ENCODE measurements at places on chromosomes 7 and 10.

DNA sequence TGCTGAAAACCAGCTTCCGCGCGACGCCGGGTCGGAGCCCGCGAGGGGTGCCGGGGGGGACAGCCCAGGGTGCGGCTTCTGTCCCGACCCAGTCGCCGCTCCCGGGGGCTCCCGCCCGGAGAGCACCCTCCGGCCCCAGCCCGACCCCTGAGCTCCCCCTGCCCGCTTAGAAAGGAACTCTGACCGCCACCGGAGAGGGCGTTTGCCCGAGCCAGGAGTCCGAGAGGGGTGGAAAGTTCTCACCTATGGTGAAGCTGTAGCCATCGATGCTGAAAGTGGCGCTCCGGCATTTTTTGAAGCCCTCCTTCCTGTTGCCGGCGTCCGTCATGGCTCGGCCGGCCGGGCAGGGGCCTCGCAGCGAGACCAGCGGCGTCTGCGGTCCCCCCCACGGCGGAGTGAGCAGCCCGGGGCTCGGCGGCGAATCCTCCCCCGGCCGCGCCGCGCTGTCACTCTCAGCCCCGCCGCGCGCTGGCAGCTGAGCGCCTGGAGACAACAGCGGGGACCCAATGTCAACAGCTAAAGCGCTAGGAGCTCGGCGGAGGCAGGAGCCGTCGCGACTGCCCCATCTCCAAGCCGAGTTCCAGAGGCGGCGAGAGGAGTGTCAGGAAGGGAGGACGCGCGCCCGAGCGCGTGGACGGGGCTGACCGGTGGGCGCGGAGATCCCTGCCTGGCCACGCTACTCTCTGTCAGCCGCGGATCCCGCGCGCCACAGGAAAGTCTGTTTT, 191.6 kb downstream of the LSM5 start:
- DNase-seq, result no peak

DNA sequence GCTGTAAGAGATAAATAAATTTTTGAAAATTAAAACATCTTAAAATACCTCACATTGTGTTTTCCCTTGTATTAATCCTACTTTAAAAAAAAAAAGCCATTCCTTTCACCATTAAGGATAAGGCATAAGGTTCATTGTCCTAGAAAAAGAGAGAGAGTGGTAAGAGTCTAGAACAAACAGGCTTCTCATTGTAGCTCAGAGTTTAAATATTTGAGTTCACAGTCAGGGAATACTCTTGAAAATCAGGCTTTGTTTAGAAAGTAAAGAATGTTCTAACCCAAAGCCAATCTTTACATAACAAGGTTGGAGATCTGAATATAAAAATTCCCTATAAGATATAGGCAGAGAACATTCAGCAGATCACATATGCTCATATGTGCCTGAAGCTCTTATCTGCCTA, 40.2 kb upstream of the TES start:
- no peak for DNase-seq

GRCh38 chr10:33422471-33423153, 88.1 kb upstream of the NRP1 start:
- no peak for DNase-seq

DNA sequence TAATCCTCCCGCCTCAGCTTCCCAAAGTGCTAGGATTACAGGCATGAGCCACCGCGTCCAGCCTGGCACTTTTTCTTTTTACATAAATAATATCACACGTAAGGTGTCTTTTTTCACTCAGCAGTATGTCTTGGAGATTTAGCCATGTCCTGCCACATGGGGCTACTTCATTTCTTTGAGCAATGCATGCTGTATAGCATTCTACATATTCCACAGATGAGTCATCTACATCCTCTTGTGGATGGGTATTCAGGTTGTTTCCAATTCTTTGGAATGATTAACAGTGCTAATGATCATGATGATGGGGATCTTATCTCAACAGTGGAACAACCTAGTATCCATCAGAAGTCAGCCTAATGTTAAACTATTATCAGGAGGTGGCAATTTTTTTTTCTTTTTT, 50.8 kb downstream of the ZNF503 start:
- no peak for DNase-seq

DNA sequence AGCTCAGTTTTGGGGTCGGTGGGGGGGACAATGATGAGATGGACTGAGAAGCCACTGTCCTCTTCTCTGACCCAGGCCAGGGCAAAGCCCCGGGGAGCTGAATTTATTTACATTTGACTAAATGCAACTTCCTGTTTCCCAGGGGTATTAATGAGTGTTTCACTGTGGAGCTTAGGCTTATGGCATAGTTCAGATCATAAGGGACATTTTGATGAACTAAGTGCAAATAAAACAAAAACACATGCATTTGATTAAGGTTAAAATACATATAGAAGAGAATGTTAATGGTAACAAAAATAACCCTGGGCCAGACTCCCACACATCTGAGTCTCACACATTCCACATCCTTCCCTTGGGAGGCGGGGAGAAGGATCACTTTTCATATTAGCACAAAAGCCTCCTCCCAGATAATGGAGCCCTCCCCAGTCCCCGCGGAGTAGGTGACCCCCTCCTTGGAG, 320.6 kb downstream of the FRMD4A start:
- DNase-seq, result no peak

DNA sequence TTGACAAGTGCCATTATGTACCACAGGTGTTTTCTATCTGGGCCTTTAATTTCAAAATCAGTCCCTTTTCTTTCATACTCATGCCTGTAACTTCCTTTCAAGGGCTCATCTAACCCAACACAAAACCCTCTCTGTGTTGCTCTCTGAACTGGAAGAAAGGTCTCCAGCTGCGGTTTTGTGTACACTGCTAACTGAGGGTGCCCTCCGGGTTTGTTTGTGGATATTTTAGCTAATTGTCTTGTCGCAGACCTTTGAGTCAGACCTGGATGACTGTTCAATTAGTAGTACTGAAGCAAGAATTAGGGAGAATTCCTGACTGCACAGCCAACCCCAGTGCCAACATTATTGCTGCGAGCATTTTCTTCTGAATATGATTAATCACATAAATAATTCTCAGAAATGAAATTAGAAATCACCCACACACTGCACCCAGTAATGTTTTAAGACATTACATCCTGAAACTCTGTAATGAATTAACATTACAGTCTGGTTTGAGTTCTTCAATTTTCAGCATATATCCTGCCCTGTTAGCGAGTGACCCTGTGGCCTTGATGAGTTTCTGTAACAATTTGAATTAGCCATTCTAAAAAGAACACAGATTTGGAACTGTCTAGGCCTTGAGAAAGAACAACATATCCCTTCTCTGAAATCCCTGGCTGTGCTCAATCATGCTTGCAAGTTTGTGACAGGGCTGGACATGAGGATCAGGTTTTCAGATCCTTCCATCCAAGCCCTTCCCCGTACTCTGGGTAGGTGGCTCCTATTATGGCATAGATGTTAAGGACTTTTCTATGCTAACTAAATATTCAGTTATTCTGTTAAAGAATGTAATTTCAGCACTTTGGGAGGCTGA, 460.1 kb downstream of the PLXDC2 start:
- no peak for DNase-seq

- DNase-seq, result no peak
These were observed 304.4 kb downstream of the GRID1 start for GRCh38 chr10:86062198-86062550.

DNA sequence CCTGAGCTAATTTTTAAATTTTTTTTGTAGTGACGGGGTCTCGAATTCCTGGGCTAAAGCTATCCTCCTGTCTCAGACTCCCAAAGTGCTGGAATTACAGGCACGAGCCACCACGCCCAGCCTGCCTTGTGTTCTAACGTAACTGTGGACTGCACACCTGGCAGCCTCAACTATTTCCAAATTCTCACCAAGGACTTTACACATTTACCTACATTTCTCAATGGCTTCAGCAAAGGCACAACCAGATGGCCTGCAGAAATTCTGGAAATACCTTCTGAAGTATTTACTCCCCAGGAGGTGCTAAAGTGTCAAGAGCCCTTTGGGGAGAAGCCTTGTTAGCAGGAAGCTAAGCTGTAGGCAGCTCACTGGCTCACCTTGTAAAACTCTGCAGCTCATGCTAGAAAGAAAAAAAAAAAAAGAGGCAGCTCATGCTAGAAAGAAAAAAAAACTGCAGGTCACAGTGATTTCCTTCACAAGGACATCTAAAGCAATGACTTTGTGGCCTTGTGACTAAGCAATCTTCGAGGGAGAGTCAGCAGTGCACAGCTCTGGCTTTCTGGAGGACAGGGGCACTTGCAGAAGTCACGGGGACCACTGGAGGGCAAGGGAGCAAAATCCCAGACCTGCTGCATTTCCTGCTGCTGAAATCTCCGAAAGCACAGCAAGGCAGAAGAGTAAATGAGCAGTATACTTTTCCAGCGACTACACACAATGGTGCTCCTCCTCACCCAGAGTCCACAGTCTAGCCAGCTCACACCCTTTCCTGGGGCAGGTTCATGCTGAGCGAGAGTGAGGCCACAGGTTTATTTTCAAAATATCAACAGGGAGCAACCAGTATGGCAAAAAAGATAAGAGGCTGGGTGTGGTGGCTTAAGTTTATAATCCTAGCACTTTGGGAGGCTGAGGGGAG, 40.4 kb downstream of the BAIAP2L1 start:
- DNase-seq, result no peak

- DNase-seq, result no peak
These were observed 642.6 kb upstream of the AUTS2 start for GRCh38 chr7:68955656-68956055.

DNA sequence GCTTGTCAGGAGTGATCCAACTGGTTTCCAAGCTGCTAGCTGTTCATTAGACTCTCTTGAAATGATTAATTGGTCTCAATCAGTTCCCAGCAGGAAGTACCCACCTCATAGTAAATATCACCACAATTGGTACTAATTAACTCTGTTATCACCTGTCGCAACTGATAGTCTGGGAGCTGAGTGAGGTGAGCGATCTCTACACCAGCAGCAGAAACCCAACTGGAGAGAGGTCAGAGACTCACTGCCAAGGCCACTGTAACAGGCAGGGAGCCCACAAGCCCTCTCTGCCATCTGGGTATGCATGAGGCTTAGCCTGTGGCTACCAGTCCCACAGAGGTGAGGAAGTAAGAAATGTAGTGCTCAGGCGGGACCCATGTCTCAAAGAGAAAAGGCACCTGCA, 245.5 kb downstream of the DYNC1I1 start:
- DNase-seq, result no peak

DNA sequence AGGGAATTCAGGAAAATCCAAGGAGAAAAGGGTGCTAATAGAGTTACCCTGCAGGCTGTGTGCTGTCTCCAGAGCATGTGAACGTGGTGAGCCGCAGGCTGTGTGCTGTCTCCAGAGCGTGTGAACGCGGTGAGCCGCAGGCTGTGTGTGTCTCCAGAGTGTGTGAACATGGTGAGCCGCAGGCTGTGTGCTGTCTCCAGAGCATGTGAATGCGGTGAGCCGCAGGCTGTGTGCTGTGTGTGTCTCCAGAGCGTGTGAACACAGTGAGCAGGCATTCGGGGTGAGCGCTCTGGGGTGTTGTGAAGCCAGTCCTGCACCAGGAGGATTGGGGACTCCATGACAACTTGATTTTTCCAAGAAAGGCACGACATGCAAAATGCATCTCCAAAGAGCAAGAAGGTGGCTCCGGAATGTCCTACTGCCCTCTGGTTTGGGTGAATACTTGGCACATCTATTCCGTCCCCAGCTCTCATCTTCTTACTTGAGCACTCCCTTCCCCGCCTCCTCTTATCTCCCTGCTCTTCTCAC, 407.9 kb upstream of the SHH start:
- DNase-seq, result no peak

GRCh38 chr10:127977357-127978009, 70.6 kb downstream of the PTPRE start:
- no peak for DNase-seq

DNA sequence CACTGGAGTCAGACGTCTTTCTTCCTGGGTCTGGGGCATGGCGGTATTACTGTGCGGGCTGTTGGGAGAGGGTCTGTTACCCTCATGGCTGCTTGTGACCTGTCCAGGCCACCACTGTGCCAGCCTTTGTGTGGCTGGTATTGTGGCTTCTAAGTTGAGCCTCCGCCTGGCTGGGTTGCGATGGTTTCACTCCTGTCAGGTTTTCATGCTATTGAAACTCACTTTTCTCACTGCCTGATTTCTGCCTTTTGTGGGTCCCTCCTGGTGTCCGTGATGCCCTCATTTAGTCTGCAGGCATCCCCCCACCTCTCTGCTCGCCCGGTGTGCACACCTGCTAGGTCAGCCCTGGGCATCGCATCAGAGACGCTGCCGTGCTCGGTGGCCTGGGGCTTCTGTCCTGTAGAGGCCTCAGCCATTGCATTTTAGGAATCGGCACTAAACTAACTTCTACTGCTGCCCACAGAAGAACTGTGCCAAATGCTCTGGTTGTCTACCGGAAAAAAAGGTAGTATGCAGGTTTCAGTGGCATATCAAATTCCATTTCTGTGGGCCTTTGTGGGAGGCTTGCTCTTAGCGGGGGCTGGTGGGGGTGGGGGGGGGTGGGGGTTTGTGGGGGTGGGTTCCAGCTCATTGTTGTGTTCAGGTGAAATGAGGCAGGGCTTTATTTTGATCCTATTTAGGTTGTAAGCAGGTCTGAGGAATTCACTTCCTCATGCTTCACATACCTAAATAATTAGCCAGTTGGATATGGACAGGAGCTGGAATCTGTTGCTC, 64.3 kb downstream of the MGMT start:
- DNase-seq, result no peak

GRCh38 chr10:113104047-113104446, 154.0 kb downstream of the TCF7L2 start:
- DNase-seq, result no peak

DNA sequence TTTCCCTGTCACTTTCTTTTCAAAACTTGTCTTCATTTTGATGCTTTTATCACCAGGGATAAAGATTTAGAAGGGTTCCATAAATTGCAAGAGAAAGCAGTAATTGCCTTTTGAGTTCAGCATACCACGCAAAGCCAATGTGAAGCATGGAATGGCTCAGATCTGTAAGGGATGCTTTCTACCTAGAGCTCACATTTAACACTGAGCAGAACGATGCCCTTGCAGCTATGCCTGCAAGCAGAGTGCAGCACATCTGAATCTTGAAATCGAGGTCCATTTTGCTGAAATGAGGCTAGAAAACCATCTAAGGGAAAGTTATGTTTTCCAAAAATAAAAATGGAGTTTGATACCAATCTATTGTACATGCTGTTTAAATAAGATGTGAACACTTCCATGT, 171.2 kb upstream of the CELF2 start:
- DNase-seq, result no peak

GRCh38 chr7:74479066-74479781, 25.5 kb downstream of the GTF2IRD1 start:
- no peak for DNase-seq

- no peak for DNase-seq
These were observed 113.1 kb downstream of the C10orf105 start for GRCh38 chr10:71606257-71607081.

DNA sequence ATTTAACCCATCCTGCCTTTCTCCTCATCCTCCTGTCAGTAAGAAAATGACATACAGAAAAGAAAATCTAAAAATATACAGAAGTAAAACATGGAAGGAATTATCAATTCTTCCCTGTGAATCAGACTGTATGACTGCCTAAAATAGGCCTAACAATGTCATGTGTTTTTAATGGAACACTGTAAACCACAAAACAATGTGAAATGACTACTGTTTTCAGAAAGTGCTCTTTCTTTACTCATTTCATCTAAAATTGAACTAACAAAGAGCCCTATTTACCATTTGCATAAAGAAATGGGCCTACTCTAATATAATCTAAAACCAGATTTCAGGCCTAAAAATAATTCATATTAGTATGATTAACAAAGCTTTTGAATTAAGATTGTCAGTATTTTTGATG, 35.7 kb downstream of the SEMA3E start:
- DNase-seq, result no peak

All from stimulated activated CD4-positive, alpha-beta T cell treated with anti-CD3 and anti-CD28 coated beads, TNF-alpha, amount 100 ng/mL, for 1 hour (primary cell).